Natural killer cell (primary cell): ENCODE measurements at places on chromosomes 4 and X. TPM values are rescaled to one million over a fixed set of nuclear protein-coding genes. Genes with fewer than 3 reads are reported as not detected.

Gene STAG2
- 97.2 TPM for total RNA-seq

DNA sequence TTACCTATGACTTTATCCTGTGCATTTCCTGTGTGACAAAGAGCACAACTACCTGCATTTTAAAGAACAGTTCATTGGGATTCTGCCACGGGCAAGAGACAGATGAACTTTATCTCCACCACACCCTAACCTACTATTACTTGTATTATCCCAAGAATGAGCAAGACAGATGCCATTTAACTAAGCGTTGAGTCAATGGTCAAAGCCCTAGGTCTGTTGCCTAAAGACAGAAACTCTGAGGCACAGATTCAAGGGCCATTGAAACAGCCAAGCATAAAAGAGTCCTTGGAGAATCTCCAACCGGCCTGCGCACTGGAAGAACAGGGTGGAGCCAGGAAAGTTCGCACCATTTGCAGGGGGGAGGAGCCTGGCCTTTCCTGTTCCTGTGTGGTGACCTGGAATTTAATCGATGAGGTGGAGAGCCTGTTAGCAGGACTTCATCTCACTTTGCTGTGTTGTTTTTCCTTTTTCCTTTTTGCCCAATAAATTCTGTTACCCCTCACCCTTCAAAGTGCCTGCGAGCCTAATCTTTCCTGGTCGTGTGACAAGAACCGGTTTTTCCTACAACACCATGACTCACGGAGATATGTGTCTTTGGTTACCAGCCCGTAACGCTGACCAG is 146.4 kb upstream of the DIAPH2 start:
- H3K36me3 ChIP-seq = no peaks in the 10 kb centered on the region
- H3K27me3 ChIP-seq = no peaks in the 10 kb centered on the region
- no peak for DNase-seq
- H3K4me1 ChIP-seq = no peaks in the 10 kb centered on the region
- no peak overlapping the region for H3K4me3 ChIP-seq

- H3K36me3 ChIP-seq = no peaks in the 10 kb centered on the region
- H3K27me3 ChIP-seq = no peaks in the 10 kb centered on the region
- H3K4me3 ChIP-seq = no peak overlapping the region
- DNase-seq = no peak
Observed at GRCh38 chrX:18755651-18756050, 48.2 kb downstream of the PPEF1 start.

Gene CXCL13
- not detected for total RNA-seq

Gene ADAMTS3
- total RNA-seq = 0.30 TPM

Gene CDX4
- total RNA-seq = not detected

- peaks cover 14% of the 10 kb centered on the region for H3K4me1 ChIP-seq
- DNase-seq = no peak
- no peaks in the 10 kb centered on the region for H3K36me3 ChIP-seq
- H3K4me3 ChIP-seq = no peak overlapping the region
- no peaks in the 10 kb centered on the region for H3K27me3 ChIP-seq
Observed at GRCh38 chrX:39777623-39778025, 320.1 kb downstream of the BCOR start.

Gene AMOT
- 7.1 TPM for total RNA-seq

- H3K4me3 ChIP-seq = no peak overlapping the region
- H3K27ac ChIP-seq = no peak overlapping the region
- no peak for DNase-seq
- peaks cover 24% of the 10 kb centered on the region for H3K36me3 ChIP-seq
Observed at GRCh38 chrX:71302461-71303213, 1.1 kb downstream of the ITGB1BP2 start.

- no peak overlapping the region for H3K27ac ChIP-seq
- H3K27me3 ChIP-seq = no peaks in the 10 kb centered on the region
- H3K4me3 ChIP-seq = no peak overlapping the region
- H3K36me3 ChIP-seq = no peaks in the 10 kb centered on the region
- peak; percentile 48 for DNase-seq
Observed at GRCh38 chrX:119729408-119730201, 28.8 kb upstream of the SOWAHD start.

DNA sequence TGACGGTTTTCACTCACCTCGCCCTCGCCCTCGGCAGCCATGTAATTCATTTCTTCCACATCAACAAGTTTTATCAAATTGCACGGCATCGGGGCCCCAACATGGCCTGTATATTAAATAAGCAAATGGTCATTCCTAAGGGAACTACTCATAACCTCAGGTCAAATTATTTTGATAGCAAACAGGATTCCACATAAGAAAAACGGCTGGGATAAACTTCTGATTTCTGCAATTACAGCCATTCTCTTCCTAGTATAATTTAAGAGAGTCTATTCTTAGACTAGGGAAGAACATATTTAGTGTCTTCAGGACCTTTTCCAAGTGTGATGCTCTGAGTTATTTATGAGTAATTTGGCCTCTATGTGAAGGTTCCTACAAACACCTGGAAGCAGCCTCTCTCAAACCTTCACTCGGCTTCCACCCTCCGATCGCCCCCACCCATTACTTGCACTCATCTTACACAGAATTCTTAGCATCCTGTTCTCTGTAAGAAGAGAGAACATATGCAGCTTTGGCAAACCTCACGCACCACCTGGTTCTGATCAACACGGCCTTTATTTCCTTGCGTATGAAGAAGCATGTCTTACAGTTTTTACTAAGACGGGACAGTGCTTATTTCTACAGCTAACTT is 29.4 kb upstream of the CENPU start:
- H3K4me1 ChIP-seq = peaks cover 13% of the 10 kb centered on the region
- H3K27me3 ChIP-seq = no peaks in the 10 kb centered on the region
- no peak overlapping the region for H3K4me3 ChIP-seq

Gene MAGEB3
- total RNA-seq = not detected

DNA sequence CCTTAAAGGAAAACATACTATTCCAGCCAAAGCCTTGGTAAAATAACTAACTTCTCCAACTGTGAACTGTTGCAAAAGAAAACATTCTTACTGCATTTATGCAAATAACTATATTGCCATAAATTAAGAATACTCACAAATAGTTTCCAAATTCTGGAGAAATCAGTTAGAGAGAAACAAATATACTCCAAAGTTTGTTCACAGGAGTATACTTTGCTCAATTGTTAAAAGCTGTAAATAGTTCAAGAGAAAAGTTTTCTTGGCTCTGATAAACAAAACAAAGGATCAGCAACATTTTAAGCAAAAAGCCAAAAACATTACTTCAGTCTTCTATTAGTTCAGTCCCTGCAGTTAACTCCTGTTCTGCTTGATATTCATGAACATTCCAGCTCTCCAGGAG is 83.0 kb downstream of the EIF4E start:
- no peak overlapping the region for H3K27ac ChIP-seq
- no peaks in the 10 kb centered on the region for H3K4me1 ChIP-seq
- no peak for DNase-seq
- no peaks in the 10 kb centered on the region for H3K36me3 ChIP-seq
- H3K4me3 ChIP-seq = no peak overlapping the region

DNA sequence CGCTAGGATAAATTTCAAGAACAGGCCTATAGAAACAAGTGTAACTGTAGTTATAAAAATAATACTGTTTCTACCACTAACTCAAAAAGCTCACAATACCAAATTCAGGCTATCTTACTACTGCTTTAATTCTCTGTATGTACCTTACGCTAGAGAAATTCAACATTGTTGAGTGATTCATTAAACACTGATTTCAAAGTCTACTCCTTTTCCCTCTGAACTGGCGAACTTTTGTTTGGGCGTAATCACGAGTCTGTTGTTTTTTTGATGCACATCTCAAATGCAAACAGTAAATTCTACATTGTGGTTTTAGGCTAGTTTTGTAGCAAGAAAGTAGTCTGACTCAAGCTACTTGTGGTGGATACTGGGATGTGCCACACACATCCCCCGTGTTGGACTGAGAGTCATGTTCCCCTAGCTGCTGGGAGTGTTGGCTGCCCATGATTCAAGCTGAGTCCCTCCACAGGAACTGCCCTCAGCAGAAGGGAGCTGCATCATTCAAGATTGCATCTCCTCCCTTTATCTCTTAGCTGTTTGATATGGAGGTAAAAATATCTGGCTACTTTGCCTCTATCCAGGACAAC is 406.1 kb downstream of the RAPGEF2 start:
- no peak overlapping the region for H3K4me3 ChIP-seq
- DNase-seq = no peak
- no peaks in the 10 kb centered on the region for H3K36me3 ChIP-seq

Gene AVPR2
- total RNA-seq = not detected

DNA sequence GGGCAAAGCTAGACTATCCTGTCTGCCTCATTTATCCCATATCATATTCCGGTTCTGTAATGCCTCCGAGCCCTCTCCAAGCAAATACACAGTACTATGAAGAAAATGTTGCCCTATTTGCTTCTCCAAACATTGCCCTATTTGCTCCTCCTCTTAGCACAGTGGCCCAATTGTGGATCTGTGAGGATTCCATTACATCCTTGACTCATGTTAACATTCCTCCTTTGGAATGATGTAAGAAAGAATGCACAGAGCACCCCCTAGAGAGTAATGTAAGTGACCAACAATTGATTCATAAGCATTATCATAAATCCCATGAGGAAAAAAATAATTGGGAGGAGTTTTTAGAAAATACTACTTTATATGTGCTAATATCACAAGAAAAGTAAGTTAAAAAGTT is 11.3 kb upstream of the BTC start:
- no peaks in the 10 kb centered on the region for H3K27me3 ChIP-seq
- H3K4me1 ChIP-seq = no peaks in the 10 kb centered on the region
- H3K4me3 ChIP-seq = no peak overlapping the region
- no peak overlapping the region for H3K27ac ChIP-seq
- no peak for DNase-seq

DNA sequence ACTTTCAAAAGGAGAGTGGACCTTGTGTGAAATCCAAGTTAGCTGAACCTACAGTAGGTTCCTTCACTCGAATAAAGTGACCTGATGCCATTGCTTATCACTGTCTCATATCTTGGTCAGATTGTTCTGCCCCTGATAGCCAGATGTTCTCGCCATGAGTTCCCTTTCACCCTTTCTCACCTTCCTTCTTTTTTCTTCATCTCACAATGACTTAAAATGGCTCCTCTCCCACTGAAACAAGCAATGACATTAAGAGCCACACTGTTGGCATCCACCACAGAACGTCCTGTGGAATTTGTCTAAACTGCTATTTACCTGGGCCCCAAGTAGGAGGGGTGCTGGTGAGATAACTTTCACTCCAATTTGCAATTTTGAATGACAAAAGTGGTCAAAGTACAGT is 227.6 kb upstream of the PPP1R2C start:
- no peaks in the 10 kb centered on the region for H3K27me3 ChIP-seq
- H3K36me3 ChIP-seq = no peaks in the 10 kb centered on the region
- H3K27ac ChIP-seq = no peak overlapping the region
- no peak overlapping the region for H3K4me3 ChIP-seq
- no peak for DNase-seq
- no peaks in the 10 kb centered on the region for H3K4me1 ChIP-seq

Gene GABRB1
- not detected for total RNA-seq

GRCh38 chr4:145481164-145481941 is at the start of gene SMAD1:
Gene SMAD1 (plus strand): TSS chr4:145481853. CDS start chr4:145514614, 32,761 bp downstream.
- H3K27ac ChIP-seq = no peak within 1 kb of the TSS
- no peaks in the 10 kb centered on the region for H3K27me3 ChIP-seq
- DNase-seq = peak; percentile 36
- H3K4me1 ChIP-seq = no peaks in the 10 kb centered on the region
- no peaks in the 10 kb centered on the region for H3K36me3 ChIP-seq

DNA sequence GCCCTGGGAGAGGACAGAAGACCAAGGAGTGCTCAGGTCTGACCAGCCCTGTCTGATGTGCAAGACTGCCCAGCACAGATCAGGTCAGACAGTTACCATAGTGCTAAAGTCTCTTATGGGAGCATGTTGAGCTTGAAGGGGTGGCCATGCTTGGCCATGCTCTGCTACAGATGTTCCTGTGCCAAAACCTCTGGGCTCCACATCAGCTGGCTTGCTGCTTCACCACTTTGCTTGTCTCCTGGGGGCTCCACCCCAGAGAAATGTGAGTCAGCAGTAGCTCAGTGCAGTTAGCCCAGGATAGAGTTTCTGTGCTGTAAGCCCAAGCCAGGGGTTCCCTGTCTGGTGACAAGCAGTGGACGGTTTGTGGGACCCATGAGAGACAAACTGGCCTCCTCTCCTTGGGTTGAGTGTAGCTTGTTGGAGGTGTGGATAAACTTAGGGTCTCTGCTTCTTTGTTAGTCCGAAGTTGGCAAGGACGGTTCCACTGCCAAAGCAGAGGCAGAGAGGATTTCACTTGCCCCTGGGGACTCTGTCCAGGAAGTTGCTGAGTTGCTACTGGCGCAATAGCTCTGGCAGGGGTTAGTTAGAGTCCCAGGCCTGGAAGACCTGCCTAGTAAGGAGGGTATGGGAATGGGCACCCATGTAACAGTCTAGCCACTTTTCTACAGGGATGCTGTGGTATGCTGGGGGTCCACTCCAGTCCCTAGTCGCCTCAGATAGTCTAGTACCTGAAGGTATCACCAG is 8.7 kb upstream of the TMSB15C start:
- H3K36me3 ChIP-seq = no peaks in the 10 kb centered on the region
- no peaks in the 10 kb centered on the region for H3K4me1 ChIP-seq
- no peak for DNase-seq

GRCh38 chrX:73182502-73183114 is 32.0 kb downstream of the NAP1L2 start:
- no peaks in the 10 kb centered on the region for H3K36me3 ChIP-seq
- no peaks in the 10 kb centered on the region for H3K27me3 ChIP-seq
- H3K27ac ChIP-seq = no peak overlapping the region
- H3K4me3 ChIP-seq = no peak overlapping the region
- no peak for DNase-seq

GRCh38 chrX:47683829-47684205 is 24.8 kb upstream of the UXT start:
- no peaks in the 10 kb centered on the region for H3K27me3 ChIP-seq
- DNase-seq = no peak
- H3K4me1 ChIP-seq = no peaks in the 10 kb centered on the region

DNA sequence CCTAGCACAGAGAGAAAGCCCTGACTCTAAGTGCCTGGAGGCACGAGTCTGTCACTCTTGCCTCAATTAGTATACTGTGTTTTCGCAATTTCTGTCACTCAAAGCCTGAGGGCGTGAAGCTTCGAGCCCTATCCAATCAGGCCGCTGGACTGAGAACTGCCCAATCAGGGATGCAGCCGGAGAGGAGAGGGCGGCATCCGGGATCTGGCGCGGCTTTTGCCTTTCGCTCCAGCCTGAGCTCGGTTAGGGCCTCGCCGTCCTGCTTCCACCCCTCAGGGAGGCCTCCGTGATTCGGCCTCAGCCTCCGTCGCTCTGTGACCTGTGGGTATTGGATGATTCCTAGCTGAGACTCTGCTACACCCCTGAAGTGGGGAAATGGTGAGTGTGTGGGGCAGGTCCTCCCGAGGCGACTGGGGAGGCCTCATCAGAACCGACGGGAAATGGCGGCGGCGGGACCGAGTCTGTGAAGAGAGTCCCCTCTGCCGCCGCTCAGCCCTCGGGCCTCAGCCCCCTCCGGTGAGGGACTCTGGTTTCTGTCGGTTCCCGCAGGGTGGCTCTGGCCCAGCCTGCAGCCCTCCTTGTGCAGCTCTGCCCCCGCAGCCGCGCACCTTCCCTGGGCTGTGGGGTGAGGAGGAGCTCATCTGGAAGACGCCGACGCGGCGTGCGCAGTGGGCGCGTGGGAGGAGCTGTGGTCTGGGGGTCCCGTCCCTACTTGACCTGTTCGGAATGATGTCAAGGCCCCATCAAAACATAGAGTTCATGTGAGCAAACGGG is 48.5 kb downstream of the ZNF141 start:
- no peaks in the 10 kb centered on the region for H3K36me3 ChIP-seq
- no peak overlapping the region for H3K4me3 ChIP-seq
- no peak for DNase-seq

Gene TMSB15B
- total RNA-seq = 3.8 TPM
